ENCODE measurements at places on chromosomes 12 and 14. TPM values are rescaled to one million over a fixed set of nuclear protein-coding genes. Genes with fewer than 3 reads are reported as not detected.

Gene PRH2
- not detected for total RNA-seq

GRCh38 chr12:74988156-74988555 is 221.5 kb downstream of the KCNC2 start:
- DNase-seq = no peak

DNA sequence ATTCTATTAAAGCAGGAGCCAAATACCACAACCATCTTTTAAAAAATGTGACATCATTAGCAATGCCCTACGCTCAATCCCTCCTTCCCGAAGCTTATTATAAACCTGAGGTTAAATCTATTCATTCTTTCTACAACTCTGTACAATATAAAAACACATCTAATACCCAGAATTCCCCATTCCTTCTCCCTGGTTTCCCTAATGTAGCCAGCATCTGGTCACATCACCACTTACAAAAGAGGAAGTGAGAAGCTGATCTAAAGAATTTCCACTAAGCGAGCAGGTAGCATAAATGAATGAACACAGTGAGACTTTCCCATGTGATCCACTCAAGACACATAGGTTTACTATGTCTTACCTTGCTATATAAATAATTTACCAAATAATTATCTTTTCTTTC is 90.4 kb downstream of the LRP6 start:
- no peak for DNase-seq

DNA sequence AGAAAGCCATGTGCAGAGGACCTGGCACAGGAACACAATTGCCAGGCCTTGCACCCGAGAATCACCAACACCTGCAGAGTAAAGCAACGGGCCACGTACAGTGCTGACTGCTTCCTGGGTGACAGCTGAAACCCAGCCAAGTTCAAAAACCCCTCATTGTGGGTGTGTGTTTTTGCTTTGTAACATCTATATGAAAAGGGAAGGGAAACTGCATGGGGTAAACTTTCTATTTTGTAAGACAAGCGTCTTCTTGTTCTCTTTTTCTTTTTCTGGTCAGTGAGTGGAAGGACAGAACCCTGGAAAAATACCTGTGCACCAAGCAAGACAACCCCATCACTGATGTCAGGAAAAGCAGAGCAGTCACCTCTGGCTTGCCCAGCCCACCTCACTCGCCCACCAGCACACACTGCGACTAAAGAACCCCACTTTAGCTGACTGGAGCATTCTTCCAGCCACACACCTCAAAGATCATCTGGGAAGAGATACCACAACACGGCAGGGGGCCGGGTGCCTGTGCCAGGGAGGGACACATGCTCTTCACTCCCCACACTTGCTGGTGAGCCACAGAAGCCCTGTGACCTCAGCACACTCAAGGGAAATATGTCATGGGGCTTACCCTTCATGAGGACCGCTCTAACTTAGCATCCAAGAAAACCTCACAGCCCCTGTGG is 172.3 kb downstream of the NDUFA12 start:
- no peak for DNase-seq

Gene SELPLG
- total RNA-seq = 6.1 TPM

DNA sequence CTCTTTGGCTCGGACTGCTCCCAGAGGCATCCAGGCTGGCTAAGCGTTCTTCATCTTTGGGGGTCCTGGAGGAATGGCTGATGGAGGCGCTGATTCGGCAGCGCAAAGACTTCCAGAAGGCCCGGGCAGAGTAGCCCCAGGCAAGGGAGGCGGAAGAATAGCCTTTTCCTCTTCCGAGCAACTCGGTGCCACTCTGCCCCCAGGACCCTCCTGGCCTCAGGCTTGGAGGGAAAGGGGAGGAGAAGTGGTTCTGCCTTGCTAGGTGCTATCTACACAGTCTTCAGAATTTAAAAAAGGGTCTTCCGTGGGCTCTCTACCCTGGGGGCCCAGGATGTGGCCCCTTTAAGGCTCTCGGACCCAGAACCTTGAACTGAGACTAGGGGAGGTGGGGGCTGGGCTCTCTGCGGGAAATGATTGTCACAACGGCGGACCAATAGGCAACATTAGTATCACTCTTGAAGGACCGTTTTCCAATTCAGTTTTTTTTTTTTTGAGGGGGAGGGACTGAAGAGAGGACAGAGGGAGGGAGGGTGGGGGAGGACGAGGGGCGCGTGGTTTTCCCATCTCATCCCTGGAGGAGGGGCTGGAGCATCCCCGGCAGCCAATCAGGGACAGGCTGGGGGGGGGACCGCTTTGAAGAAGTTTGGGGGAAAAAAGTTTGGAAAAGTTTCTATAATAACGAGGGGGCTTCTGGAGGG is at the start of gene NFATC4:
Gene NFATC4, plus strand, starts transcription at position 671 of the 698 bp plus-strand sequence. CDS start 157 bp downstream, outside the sequence.
- peak; percentile 92 for DNase-seq

DNA sequence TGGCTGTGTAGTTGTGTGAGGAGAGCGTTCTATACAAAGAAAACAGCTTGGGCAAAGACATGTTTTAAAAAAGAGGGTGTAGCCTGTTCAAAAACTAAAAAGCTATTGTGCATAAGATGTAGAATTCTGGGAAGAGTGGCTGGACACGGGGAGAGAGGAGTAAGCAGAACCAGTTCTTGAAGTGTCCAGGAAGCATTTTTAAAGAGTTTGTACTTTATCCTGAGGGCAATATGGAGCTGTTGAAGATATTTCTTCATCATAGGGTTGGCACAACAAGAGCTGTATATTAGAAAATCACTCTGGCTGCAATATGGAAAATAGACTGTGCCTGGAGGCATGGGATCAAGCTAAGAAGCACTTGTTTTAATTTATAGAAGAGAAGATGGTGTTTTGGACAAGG is 458.9 kb upstream of the LMO3 start:
- no peak for DNase-seq

Gene TEX52
- total RNA-seq = not detected

Gene GLS2
- not detected for total RNA-seq

GRCh38 chr14:95419569-95419968 is 96.9 kb downstream of the SYNE3 start:
- DNase-seq = no peak

Gene NAB2
- total RNA-seq = 107 TPM

- DNase-seq = peak; percentile 85
Measured at GRCh38 chr12:16389594-16389993, 42.1 kb downstream of the MGST1 start.

Gene FNTB
- 15.5 TPM for total RNA-seq

GRCh38 chr12:49894751-49895148 is 8.9 kb downstream of the FAIM2 start:
- no peak for DNase-seq

Gene FAM181A
- not detected for total RNA-seq

GRCh38 chr14:61838661-61839245 is 76.5 kb downstream of the SNAPC1 start:
- DNase-seq = peak; percentile 31

- peak; percentile 87 for DNase-seq
Measured at GRCh38 chr12:57175428-57176138, 28.2 kb upstream of the LRP1-AS start.

DNA sequence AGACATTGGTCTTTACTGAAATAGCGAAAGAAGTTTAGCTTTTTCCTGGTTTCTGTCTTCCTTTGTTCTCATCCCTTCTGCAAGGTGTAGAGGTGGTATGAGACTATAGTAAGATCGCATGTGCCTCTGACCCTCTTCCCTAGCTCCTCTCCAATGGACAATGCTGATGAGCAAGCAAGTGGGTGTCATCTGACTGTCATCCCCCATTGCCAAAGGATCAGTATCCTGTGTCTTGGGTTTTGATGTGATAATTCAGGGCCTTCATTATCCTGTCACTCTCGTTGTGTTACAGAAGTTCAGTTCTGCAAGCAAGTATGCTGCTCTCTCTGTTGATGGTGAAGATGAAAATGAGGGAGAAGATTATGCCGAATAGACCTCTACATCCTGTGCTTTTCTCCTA is 10.0 kb upstream of the TNS2 start:
- no peak for DNase-seq

DNA sequence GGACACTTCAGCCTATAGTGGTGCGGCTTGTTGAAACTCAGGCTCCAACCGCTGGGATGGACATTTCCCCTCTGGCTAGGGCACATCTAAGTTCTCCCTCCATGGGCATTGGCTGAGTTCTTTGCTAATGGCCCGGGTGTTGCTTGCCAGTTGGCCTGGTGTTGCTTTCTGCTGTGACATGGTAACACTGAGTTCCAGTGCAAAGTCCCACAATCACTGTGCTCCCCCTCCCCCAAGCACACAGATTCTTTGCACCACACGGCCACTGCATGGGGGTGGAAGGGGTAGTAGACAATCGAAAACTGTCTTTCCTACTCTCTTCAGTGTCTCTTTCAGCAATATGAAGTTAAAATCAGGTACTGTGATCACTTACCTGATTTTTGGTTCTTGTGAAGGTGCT is 308.2 kb downstream of the FUT8 start:
- DNase-seq = no peak

DNA sequence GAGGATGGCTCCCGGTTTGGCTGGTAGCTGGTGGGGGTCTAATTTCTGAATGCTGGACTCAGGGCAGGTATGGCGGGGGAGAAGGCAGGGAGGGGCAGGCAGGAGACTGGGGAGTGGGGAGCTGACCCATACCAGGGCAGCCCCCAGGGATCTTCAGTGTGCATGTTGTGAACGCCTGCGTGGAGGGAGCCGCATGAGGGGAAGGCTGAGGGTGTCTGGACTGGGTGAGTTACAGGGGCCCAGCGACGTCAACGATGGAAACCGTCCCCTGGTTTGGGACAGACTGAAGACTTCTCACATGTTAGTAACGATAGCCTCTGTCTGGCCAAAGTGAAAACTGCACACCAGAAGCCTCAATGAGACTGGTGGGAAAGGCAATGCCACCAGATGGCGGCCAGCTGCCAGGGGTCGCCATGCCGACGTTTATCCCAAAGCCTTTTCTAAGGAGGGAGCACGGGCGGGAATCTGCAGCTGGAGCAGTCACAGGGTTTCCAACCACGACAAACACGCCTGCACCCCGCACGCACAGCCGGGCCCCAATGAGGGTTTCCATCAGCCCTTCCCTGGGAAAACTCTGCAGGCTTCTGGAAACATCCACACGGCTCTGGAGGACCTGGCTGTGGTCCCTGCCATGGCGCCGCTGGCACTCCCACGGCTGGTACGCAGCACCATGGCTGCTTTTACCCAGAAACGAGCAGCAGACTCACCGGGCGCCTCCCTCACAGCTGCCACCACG is 14.0 kb downstream of the PGAM5 start:
- DNase-seq = no peak

DNA sequence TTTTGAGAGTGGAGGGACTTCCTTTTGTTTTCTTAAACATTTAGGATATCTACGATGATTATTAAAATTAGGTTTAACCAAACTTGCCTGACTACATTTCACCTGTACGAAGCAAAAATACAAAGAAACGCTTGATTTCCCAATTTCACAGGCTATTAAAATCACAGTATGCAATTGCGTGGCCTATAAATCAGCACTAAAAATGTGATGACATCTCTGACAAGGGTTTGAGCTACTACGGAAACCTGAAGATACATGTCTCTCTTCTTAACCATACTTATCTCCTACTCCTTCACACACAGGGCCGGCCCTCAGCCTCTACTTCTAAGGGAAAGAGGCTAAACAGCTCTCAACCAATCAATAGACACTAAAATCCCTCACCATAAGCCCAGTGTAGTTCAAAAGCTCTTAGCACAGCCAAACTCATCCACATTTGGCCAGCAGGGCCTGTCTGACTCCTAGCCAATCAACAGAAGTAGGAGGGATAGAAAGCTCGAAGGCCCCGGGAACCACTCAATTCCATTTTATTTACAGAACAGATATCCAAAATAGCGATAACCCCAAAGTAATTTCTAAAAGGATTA is 137.3 kb downstream of the FOXN3 start:
- no peak for DNase-seq

Gene POLE
- 9.5 TPM for total RNA-seq

Gene RNASE11
- total RNA-seq = not detected

DNA sequence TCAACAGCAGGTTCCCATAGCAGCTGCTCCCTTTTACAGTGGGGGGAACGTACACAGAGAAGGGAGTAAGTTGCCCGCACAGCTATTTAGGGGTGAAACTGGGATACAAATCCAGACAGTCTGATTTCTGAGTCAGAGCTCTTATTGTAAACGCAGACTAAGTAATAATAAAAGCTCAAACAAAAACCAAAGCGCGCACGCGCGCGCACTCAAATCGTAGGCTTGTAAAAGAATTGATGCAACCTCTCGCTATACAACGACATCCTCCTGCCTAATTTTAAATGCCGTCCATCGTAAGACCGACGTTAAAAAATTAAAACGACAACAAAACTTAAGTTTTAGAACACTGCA is 747 bp upstream of the DACT1 start:
- DNase-seq = peak; percentile 90

DNA sequence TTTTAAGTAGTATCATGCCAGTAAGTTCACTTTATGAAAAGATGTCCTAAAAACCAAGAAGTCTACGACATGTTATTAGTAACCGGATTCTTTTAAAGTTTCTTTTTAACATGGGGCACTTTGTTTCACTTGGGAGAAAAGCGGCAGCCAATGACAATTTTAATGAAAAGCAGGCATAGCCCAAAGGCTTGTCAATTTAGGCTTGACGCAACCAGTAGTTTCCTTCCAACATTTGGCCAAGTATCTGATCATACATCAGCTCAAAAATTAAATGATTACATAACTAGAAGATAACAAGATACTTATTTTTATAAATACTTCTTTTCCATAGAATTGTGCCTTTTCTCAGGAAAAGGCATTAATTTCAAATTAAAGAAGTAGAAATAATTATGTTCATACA is 112.8 kb downstream of the TXNDC16 start:
- no peak for DNase-seq

Gene GALNT4
- total RNA-seq = 10.6 TPM

GRCh38 chr12:59118356-59118755 is 198.1 kb upstream of the LRIG3 start:
- DNase-seq = no peak

DNA sequence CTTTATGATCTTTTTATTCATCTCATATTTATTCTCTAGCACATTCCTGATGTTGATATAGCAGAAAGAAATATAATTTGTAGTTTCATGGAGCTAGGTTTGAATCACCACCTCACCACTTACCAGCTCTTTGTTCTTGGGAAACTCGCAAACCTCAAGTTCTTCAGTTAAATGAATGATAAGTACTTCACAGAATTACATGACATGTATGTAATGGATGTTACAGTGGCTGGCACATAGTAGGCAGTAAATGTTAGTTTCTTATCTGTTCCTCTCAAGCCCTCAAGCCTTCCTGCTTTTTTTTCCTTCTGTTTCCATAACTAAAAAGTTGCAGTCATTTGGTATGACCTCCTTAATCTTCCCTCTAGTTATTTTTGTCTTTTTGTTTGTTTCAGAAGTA is 54.9 kb downstream of the SPATS2 start:
- no peak for DNase-seq

Gene RND1
- total RNA-seq = not detected

- no peak for DNase-seq
Measured at GRCh38 chr12:38890102-38890855, 15.1 kb downstream of the CPNE8 start.

GRCh38 chr12:81800298-81801148 is 41.4 kb upstream of the PPFIA2 start:
- peak; percentile 2 for DNase-seq

- no peak for DNase-seq
Measured at GRCh38 chr14:89131004-89131750, 285.9 kb downstream of the FOXN3 start.
